ENCODE measurements at places on chromosomes 3 and 15.

DNA sequence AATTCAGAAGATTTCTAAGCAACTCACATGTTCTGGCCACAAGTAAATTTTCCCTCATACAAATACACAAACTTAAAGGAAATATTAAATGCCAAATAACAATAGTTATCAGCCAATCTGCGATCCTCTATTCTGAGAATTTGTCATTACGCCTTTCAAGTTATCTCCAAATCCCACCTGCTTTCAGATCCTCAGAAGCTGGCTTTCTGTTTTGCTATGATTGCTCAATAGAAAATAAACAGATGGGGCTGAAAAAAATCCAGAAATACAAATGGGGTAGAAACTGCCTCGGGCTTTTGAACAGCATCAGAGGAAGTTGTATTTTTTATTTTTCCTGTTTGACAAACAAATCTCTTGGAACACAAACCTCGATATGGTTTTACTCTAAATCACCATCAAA lies 74.0 kb upstream of the CNTN4 start:
- DNase-seq: no peak

GRCh38 chr3:108406063-108406660 lies 104.2 kb downstream of the MYH15 start:
- no peak for DNase-seq

DNA sequence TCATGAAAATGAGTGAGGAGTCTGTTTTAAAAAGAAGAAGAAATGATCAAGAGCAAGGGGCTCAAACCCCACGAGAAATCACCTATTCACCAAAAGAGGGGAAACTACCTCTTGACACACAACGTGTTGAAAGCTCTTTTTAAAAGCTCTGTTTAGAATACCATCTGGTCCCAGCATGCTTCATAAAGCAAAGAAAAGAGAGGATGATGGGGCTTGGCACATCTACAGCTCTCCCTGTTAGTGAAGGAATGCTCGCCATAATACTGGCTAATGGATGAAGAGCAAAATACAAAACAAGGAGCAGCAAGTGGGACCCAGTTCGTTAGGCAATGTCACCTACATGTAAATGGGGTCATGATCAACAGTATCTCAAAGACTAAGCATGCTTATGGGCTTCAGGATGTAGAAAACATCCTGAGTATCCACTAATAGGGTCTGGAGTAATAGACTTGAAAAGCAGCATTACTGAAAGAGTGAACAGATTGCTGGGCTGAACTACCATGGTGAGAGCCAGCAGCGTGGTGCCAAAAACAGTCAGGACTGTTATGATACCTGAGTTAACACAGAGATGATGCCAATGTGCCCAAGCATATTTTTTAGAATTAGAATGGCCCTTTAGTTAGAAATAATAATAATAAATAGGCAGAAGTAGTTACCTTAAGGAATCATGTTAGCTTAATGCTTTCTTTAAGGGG lies 159.7 kb upstream of the POU1F1 start:
- DNase-seq: no peak

DNA sequence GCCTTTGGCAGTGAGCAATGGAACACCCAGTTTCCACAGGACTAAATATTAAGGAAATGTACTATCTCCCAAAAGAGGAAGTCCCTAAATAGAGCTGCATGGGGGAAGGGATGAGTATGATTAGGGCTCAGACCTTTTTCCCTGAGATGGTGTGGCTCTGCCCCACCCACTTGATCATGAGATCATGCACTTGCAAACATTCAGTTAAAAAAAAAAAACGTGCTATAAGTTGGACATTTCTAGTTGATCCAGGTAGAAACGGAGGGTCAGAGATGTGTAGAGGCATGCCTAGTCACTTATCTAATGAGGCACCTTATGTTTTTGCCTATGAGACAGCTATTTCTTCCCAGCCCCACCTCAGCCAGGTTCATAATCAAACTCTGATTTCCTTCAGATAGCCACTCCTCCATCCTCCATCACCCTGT lies 24.5 kb upstream of the SSR3 start:
- DNase-seq: no peak

DNA sequence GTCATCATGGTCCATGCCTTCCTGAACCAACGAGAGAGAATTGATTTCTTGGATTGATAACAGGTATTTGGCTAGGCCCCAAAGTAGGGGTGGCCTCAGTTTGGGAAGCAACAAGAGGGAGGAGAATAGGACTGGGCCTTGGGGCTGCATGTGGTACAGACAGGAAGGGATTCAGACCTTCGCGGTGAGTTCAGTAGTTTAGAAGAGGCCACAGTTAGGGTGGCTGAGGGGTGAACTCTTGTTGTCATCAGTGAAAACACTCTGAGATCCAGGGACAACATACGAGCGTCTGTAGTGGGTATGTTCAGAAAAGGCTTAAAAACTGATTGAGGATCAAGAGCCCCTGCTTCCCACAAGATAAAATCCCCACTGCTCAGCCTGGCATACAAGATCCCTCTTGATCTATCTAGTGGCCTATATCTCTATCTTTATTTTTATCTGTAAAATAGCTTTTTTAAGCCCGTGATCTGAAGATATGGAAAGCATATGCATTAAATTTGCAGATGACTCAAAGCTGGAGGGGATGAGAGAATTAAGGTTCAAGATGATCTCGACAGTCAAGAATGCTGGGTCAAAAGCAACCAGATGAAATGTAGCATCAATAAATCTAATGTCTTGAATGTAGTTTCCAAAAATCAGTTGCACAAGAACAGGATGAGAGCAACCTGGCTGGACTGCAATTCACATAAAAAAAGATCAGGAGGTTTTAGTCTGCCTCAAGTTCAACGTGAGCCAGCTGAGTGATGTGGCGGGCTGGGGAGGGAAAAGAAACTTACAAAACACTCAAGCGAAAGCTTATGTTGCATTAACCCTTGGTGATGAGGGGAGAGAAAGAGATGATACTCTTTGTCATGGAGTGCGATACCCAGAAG lies 221.1 kb upstream of the TLE3 start:
- DNase-seq: no peak

- no peak for DNase-seq
These were observed 12.1 kb downstream of the PTPRG start for GRCh38 chr3:61573441-61573840.

GRCh38 chr15:40241269-40242212 lies 2.7 kb downstream of the PAK6 start:
- DNase-seq: no peak

GRCh38 chr15:48579945-48580671 lies 65.4 kb downstream of the FBN1 start:
- no peak for DNase-seq

DNA sequence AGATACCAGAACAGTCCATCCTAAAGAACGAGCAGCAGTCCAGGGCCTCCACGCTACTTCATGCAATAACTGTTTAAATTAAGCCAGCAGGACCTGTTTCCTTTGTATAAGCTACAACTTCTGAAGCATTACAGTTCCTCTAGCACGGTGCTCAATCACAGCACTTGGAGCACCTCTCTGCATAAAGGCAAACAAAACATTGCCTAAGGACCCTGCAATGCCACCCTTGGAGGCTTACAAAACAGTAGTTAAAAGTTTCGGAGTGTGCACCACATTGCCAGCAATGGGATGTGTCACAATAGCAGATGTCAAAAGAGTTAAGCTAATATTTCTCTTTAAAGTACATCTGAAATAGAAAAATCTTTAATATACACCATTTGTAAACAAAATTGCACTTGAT lies 2.6 kb upstream of the VPS39 start:
- no peak for DNase-seq

- no peak for DNase-seq
These were observed 28.3 kb upstream of the HERC1 start for GRCh38 chr15:63861946-63862517.

- DNase-seq: no peak
These were observed 73.7 kb downstream of the TM2D3 start for GRCh38 chr15:101578443-101578894.

DNA sequence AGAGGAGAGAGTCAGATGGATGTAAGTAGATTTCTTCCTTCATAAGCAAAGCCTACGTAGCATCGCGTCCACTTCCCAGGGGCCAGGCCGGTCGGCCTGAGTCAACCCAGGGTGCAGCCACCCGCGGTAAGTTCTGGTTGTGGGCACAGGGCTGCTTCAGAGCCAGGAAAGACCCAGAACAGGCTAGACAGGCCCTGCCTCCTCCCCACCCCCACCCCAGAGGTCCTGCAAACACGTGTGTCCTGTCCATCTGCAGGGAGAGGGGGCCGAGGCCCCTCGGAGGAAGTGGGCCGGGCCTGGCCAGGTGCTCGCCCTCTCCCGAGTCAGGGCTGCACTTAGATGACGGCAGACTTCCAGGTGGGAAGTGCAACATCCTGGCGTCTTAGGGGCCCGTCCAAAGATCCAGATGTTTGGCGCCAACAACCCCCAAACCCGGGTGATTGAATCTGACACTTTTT lies 100.8 kb upstream of the ALDH1A3 start:
- no peak for DNase-seq

DNA sequence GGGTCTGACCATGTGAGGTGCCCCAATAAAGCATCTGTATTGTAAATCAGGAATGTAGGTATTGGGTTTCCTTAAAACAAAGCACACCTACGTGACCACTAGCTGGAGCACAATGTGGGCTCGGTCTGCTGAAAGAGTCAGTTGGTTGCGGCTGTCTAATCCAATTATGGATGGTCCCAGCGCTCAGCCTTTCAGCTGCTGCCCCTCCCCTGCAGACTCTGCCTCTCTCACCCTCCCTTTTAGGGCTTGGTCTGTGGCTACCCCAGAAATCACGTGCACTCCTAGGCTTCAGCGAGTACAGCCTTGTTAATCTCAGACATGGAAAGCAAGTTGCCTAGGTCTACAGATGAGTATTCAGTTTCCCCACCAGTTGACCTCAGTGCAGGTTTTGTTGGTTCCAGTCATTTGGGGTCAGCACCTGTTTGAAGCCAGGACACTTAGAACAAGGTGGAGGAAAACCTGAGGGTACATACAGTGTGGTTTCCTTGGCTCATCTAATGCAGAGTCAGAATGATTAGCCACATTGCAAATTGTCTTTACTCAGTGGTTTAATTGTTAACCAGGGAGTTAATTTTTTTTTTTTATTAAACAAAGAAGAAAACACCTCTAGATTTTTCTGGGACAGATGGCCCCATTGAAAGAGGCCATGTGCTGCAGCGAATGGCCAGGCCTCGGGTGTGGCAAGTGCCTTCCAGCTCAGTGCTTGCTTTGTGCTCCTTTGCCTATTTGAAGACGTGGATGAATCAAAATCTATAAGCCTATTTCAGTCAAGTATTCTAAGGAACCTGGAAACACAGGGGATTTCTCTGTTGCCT lies 137.7 kb downstream of the IGF1R start:
- DNase-seq: no peak

- DNase-seq: no peak
These were observed 16.7 kb downstream of the KAT2B start for GRCh38 chr3:20056725-20057611.

DNA sequence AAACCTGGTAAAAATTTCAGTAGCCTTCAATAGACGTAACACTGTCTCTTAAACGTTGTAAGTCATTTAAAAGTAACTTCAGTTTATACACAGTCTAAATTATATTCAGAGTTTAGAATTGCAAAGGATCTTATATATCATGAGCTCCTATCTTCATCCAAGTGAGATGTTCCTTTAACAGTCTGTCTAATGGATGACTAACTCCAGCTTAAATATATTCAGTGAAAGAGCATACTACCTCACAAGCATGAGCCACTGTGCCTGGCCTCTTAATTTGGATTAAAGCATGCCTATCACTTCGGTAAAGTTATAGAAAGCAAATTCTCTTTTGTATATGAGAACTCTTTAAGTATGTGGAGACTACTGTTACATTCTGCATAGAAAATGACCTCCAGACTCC lies 7.0 kb downstream of the FYTTD1 start:
- no peak for DNase-seq

DNA sequence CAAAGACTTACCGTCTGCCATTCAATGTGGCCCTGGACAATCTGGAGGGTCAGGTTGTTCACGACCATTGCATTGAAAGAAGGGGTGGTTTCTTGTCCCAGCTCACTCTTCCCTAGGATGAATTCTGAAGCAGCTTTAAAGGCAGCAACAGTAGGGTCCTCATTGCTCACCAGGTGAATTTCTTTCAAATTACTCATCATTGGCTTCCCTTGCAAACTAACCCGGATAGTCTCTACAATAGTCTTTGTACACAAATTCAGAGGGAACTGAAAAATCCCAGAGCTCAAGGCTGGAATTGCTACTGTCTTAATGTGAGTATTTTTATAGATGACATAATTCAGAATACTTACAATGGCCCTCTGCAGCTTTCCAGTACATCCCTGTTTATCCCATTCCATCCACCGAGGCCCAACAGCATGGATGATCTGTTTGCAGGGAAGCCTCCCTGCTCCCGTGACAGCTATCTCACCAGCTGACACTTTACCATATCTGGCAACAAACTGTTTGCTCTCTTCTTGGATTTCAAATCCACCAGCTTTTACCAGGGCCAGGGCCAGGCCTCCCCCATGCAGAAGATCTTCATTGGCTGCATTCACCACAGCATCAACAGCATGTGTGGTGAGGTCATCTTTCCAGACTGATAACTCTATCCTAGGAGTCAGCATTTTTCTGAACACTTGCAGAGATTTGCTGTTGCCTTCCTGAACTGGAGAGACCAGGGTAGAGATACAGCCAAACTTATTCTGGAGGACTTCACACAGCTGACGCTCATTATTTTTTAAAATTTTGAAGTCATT lies 8.6 kb downstream of the PARP9 start:
- no peak for DNase-seq

DNA sequence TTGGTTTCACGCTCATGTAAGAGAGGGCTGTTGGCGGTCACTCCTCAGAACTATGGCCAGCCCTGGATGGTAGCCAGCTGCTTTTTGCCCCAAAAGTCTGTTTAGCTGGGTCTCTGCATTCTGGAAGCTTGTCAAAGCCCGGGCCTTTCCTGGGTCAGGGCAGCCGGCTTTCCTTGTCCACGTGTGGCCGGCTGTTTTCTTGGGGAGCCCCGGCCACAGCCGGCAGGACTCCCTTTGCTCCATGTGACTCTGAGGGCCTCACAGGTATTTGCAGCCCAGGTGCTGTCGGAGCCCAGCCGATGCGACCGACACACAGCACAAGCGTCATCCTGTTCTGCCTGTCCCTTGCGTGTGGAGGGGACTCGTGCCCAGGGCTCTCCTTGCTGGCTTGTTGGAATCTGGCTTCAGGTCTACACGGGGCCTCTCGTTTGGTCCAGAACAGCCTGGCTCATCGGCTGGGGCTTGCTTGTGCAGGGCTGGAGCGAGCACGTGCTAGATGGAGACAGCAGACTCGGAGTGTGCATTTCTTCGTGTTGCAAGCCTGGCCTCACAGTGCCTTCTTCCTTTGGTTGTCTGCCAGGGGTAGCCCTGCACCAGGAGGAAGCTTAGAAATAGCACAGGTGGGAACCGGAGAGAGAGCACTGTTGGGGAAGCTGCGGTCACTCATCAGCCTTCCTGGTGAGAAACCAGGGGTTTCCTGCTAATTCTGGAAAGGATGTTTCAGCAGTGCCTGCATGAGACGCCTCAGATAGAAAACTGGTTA lies 51.5 kb downstream of the PGPEP1L start:
- DNase-seq: no peak

- DNase-seq: no peak
These were observed 66.9 kb upstream of the CSPG5 start for GRCh38 chr3:47645551-47645950.

DNA sequence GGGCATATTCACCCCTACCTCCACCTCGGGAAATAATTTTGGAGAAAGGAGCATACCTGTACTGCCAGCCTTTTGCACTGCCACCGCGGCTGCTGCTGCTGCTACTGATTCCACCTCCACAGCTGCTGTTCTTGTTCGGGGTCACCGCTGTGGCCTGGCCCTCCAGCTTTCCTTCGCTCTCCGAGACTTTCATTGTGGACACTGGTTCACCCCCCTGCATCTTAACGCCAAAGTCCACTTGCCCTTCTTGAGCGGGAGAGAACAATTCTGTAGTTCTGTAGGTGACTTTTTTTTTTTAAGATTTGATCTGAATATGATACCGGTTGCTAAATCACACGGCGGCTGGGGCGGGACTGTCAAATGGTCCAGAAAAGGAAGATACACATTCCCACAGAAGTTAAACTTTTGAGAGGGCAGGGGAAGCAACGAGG lies 701 bp downstream of the OSBPL11 start:
- no peak for DNase-seq

Measured in activated CD4-positive, alpha-beta T cell treated with anti-CD3 and anti-CD28 coated beads for 24 hours (primary cell).